Activated CD8-positive, alpha-beta memory T cell treated with anti-CD3 and anti-CD28 coated beads for 1 hour (primary cell): ENCODE measurements at places on chromosomes 7 and 10.

DNA sequence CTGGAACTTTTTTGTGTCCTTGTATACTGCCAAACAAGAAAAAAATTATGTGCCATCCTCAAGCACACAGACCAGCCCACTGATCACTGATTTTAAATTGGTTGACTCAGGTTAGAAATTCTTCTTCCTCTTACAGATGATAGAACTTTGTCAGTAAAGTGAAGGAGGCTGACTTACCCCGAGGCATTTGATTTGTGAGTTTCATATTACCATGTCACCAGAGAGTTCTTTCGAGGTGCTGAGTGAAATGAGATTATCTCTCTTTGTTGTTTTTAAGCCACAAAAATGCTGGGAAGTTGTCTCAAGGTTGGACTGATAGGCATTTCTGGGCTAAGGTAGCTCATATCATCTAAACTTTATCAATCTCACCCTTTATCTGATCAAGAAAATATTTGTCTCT is 78.8 kb upstream of the FAM180A start:
- no peak for DNase-seq

GRCh38 chr7:16818732-16819131 is 13.9 kb upstream of the AGR2 start:
- no peak for DNase-seq

GRCh38 chr7:107660381-107661080 is at the start of gene SLC26A4:
TSS of gene SLC26A4 (plus strand) at chr7:107660828. CDS start at chr7:107661642, 814 bp downstream.
- no peak for DNase-seq

GRCh38 chr7:123115331-123115730 is 84.4 kb downstream of the SLC13A1 start:
- DNase-seq, result no peak

DNA sequence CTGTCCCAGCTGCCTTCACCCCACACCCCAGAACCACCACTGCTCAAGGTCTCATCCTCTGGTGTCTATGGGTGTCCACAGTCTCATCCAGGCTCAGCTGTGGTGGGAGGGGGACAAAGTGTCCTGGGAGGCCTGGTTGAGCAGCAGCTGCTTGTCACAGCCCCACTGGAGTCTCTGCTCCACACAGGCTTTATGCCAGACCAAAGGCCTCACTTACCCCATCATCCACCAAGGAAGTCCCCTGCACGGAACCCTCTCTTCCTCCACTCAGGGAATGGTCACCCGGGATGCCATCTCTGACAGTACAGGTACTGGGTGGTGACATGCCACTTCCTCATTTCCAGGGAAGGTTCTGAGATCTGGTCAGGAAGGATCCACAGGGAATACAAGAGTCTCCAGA is 925.4 kb upstream of the ZNF722 start:
- DNase-seq, result no peak

GRCh38 chr10:97302088-97302791 is 9.8 kb upstream of the ARHGAP19 start:
- DNase-seq, result no peak

DNA sequence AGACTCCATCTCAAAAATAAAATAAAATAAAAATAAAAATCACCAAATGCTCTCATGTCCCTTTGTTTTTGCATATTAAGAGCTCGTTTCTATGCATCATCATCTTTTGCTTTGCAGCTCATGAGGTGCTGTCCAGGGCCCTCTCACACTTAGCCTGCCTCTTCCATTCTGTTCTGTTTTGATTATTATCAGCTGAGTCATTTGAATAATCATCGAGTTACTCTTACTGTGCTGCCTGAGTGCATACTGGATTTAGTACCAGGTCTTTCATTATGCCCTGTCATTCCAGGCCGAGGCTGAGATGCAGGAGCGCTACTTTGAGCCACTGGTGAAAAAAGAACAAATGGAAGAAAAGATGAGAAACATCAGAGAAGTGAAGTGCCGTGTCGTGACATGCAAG is 33.0 kb downstream of the UCMA start:
- DNase-seq, result no peak
